ENCODE measurements at places on chromosomes 3 and 15. TPM values are rescaled to one million over a fixed set of nuclear protein-coding genes. Genes with fewer than 3 reads are reported as not detected.

The ZBTB47 gene
- 19.1 TPM for total RNA-seq

The FNDC3B gene
- 134 TPM for total RNA-seq

The PROK2 gene
- not detected for total RNA-seq

The PARP15 gene
- 4.3 TPM for total RNA-seq

The C2CD4A gene
- 0.05 TPM for total RNA-seq

The EPHA6 gene
- not detected for total RNA-seq

The PPP2R3A gene
- 15.9 TPM for total RNA-seq

The MFAP1 gene
- total RNA-seq: 18.8 TPM

The ITIH1 gene
- not detected for total RNA-seq

The LRTM1 gene
- not detected for total RNA-seq

The KIF15 gene
- 0.92 TPM for total RNA-seq

The CLRN1 gene
- not detected for total RNA-seq

The CCDC39 gene
- total RNA-seq: not detected

The LSAMP gene
- total RNA-seq: 2.1 TPM

The ARHGAP31 gene
- total RNA-seq: 53.9 TPM

The ADAMTS9 gene
- 72.1 TPM for total RNA-seq

The PRICKLE2 gene
- total RNA-seq: 3.1 TPM

The IMPG2 gene
- total RNA-seq: 0.99 TPM

The CISH gene
- 2.5 TPM for total RNA-seq

The CCPG1 gene
- 48.8 TPM for total RNA-seq

The PCOLCE2 gene
- 0.58 TPM for total RNA-seq

The SHC4 gene
- 2.8 TPM for total RNA-seq

The UPK1B gene
- 2.2 TPM for total RNA-seq

The TOP2B gene
- total RNA-seq: 75.1 TPM

The HERC2 gene
- 42.1 TPM for total RNA-seq

The MCTP2 gene
- 1.2 TPM for total RNA-seq

The SMAD3 gene
- total RNA-seq: 84.1 TPM

The SLC12A8 gene
- 1.4 TPM for total RNA-seq

The C15orf61 gene
- 3.9 TPM for total RNA-seq

The AP4E1 gene
- 4.7 TPM for total RNA-seq

The FES gene
- total RNA-seq: 107 TPM

The SPATA12 gene
- total RNA-seq: 0.18 TPM

The SEMA6D gene
- total RNA-seq: 2.7 TPM

The PLXNB1 gene
- 35.4 TPM for total RNA-seq

The KBTBD12 gene
- not detected for total RNA-seq

The ZIC4 gene
- total RNA-seq: not detected

The COLQ gene
- 0.05 TPM for total RNA-seq

The CPEB1 gene
- not detected for total RNA-seq

The PP2D1 gene
- not detected for total RNA-seq

The SERPINI2 gene
- total RNA-seq: not detected

The ZBBX gene
- total RNA-seq: 0.47 TPM

The TNK2 gene
- total RNA-seq: 19.6 TPM

The RASGRF1 gene
- under 0.01 TPM for total RNA-seq

The SPINK8 gene
- not detected for total RNA-seq

The PATL2 gene
- total RNA-seq: 0.48 TPM

The SLC9C1 gene
- total RNA-seq: not detected

The ACOX2 gene
- total RNA-seq: 0.10 TPM

The CDCP1 gene
- 19.4 TPM for total RNA-seq

The MED12L gene
- total RNA-seq: 0.05 TPM

The TTLL13 gene
- not detected for total RNA-seq

The GPR62 gene
- total RNA-seq: 0.06 TPM

The HTR3E gene
- not detected for total RNA-seq

The TCF12 gene
- 67.8 TPM for total RNA-seq

The MUC13 gene
- total RNA-seq: not detected

The DNAH1 gene
- total RNA-seq: 3.2 TPM

The SLC24A5 gene
- not detected for total RNA-seq

The AGBL1 gene
- not detected for total RNA-seq

The SUSD5 gene
- total RNA-seq: 2.5 TPM

The CD200R1 gene
- not detected for total RNA-seq

The CCDC174 gene
- total RNA-seq: 5.5 TPM
